ENCODE measurements at places on chromosomes 1 and 21.

GRCh38 chr1:18201997-18202719 lies 94.6 kb downstream of the IGSF21 start:
- DNase-seq = no peak

GRCh38 chr21:18951271-18952038 lies 547.9 kb upstream of the TMPRSS15 start:
- no peak for DNase-seq

- DNase-seq = no peak
Observed at GRCh38 chr1:26607186-26607585, 77.6 kb downstream of the RPS6KA1 start.

- no peak for DNase-seq
Observed at GRCh38 chr1:110765640-110766335, 91.0 kb upstream of the KCNA3 start.

DNA sequence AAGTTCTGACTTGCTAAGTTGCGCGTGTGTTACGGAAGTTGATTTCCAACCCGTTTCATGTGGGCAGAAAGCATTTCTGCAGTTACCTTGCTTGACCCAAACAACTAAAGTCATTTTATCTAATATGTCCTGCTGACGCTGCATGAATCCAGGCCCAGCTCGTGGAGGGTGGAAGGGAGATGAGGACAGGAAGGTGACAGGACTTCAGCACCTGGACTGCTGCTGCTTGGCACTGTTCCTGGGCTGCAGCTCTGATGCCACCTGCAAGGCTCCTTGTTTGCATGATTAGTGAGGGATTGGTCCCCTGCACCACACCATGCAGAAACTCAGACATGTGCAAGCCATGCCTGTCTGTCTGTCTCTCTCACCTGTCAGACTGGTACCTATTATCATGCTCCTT lies 198.4 kb downstream of the PRDM2 start:
- DNase-seq = no peak

GRCh38 chr1:9910076-9910422 lies at the start of gene CTNNBIP1:
CTNNBIP1 (minus strand) TSS chr1:9910269; CDS start chr1:9872064, 38,205 bp downstream.
- no peak for DNase-seq

- no peak for DNase-seq
Observed at GRCh38 chr1:232873931-232874330, 68.7 kb downstream of the MAP10 start.

DNA sequence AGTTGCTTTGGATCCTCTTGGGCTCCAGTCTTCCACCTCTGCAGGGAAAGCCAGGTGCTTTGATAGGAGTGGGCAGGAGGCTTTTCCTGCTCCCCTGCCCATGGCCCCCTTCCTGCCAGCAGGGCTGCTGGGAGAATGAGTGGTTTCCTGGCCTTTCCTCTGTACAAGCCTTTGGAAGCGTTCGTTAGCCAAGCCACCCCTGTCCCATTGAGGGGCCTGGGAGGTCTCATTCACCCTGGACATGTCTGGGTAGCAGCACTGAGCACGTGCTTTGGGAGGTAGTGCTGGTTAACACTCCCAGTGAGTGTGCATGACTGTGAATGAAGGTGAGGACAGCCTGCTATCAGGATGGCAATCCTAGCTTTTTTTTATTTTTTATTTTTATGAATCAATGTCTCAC lies 118.5 kb upstream of the CACNA1E start:
- no peak for DNase-seq

DNA sequence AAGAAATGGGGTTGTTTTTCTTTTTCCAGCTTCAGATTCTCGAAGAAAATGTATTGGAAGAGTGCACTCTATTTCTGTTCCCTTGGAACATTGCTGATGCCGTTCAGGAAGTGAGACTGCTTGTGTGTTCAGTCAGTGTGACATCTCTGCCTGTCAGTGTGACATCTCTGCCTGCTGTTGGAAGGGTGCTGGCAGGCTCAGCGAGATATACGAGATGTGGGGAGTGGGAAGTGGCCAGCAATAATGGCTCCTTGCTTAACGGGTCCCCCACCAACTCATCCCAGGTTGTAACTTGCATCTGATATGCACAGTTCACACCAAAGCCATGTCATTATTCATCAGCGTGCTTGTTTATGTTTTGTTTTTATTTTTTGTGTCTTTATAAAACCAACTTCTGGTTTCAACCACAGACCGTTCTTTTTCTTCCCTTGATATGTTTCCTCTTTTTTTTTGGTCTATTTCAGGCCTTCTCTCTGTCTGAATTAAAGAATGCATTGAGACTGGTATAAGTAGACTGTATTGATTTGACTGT lies 145.4 kb downstream of the GALNT2 start:
- DNase-seq = no peak

DNA sequence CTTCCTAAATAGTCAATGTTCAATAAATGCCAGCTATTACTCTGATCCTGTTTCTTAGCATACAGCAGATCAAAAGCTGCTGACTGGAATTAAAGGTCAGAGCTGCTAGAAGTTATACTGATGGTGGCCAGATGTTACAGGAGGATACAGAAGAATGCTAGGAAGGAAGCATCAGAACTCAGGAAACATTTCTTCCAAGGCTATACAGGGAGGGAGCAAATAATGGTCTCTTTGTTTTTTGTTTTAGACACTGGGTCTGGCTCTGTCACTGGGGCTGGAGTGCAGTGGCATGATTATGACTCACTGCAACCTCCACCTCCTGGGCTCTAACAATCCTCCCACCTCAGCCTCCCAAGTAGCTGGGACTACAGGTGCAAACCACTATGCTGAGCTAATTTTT lies 175.5 kb downstream of the RGS7 start:
- no peak for DNase-seq

DNA sequence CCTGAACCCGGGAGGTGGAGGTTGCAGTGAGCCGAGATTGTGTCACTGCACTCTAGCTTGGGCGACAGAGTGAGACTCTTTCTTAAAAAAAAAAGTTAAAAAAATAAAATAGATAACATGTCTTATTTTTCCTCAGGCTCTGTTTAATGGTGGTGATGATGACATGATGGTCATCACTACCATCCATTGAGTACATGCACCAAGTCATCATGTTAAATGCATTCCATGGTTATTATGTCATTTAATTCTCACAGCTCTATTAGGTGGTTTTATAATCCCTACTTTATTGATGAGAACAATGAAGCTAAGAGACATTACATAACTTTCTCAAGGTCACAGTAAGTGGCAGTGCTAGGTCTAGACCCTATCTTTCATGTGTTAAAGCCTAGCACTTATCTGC lies 34.4 kb upstream of the MAB21L3 start:
- no peak for DNase-seq

- DNase-seq = no peak
Observed at GRCh38 chr21:14825514-14825974, 239.3 kb downstream of the NRIP1 start.

DNA sequence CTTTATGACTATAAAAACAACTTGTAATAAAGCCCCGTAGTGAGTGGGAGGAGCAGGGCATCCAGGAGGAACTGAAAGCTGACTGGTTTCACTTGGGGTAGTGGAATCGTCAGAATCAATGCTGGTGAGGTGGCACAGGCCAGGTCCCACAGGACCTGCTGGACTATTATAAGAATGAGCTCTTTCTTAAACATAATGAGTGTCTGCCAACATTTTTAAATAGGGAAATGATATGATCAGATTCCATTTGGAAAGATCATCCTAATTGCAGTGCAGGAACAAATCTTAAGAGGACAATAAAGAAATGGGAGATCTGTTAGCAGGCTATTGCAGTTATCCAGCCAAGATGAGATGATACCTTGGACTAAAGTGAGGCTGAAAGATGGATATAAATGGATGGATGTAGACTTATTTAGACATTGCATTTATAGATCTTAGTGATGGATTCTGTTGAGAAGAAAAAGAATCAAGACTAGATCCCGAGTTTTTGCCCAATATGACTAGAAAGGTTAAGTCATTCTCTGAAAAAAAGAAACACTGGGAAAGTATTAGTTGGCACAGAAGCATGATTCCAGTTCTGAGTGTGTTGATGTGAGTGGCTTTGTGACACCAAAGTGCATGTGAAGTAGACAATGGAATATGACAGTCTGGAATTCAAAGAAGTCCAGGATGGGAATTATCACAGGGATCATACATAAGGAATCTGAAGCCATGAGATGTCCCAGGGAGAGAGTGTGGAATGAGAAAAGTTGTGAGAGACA lies 153.3 kb upstream of the SGIP1 start:
- no peak for DNase-seq

- DNase-seq = no peak
Observed at GRCh38 chr1:168607872-168608428, 31.5 kb downstream of the XCL1 start.

DNA sequence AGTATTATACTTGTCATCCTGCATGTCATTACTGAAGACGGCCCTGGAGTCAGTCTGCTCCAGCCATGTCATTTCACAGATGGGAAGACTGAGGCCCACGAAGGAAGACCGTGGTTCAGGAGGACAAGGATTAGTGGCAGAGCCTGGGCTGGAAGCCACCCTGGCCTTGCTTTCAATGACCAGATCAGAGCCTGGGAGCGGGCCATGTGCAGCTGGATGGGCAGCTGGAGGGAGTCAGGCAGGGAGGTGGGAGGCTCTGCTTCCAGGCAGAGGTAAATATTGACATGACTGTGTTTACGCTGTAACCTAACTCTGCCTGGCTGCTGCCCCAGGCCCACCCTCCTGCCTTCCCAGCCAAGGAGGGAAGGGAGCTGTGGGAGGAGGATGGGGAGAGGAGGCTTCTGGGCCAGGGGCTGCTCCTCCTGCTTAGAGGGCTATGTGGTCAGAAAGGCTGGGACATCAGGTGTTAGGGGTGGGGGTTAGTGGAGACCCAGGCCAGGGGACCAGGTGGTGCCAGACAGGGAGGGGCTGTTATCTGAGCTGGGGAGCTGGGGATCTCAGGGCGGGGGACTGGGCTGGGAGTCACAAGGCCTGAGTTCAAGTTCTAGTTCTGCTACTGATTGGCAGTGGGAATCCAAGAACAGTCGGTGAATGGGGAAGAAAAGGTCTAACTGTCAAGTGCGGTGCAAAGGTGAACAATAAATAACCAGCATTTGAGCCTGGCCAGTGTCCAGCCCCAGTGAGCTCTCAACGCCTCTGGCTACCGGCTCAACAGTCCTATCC lies 48.5 kb upstream of the ECE1 start:
- no peak for DNase-seq

DNA sequence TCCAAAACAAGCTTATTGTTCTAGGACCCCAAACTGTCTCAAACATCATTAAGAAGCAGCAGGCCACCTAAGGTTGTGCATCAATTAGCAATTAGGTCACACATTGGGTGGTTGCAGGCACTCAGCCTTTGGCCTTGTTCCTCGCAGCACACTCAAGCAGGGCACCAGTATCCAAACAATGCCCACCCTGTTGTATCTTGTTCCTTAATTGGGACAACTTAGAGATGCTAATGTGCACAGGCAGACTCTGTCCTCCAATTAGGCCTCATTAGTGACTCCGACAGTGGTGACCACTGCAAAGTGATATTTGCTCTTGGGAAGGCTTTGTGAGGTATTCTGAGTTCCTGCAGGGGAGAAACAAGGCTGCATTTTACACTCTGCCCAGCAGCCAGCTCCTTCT lies 515.1 kb upstream of the PTBP2 start:
- no peak for DNase-seq

DNA sequence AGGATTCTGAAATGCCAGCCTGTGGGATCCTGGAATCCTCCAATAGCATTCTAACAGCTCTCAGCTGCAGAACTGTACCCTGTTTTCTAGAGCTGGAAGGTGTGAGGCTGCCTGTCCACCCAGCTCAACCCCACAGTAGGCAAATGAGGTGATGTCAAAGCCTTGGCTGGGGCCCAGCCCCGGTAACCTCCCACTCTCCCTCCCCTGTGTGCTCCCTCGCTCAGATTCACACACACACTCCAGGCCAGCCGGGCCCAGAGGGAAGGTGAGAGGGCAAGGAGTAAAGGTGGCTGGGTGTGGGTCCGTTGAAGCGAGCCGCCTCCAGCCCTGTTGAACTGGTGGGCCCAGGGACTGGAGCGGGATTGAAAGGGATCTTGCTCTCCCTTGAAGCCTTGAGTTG lies at the start of gene BSND:
TSS of gene BSND (plus strand) at position 257 of the 400 bp plus-strand sequence. CDS start 254 bp downstream, outside the sequence.
- DNase-seq = no peak
